ENCODE measurements at places on chromosomes 11 and 22.

GRCh38 chr22:32746732-32747131, 54.8 kb upstream of the TIMP3 start:
- no peak for DNase-seq

- no peak for DNase-seq
Measured at GRCh38 chr22:48256776-48257684, 1494.6 kb downstream of the TBC1D22A start.

GRCh38 chr11:14390669-14391068, 31.7 kb upstream of the RRAS2 start:
- no peak for DNase-seq

GRCh38 chr11:47589118-47589517, 2.6 kb downstream of the FAM180B start:
- no peak for DNase-seq

DNA sequence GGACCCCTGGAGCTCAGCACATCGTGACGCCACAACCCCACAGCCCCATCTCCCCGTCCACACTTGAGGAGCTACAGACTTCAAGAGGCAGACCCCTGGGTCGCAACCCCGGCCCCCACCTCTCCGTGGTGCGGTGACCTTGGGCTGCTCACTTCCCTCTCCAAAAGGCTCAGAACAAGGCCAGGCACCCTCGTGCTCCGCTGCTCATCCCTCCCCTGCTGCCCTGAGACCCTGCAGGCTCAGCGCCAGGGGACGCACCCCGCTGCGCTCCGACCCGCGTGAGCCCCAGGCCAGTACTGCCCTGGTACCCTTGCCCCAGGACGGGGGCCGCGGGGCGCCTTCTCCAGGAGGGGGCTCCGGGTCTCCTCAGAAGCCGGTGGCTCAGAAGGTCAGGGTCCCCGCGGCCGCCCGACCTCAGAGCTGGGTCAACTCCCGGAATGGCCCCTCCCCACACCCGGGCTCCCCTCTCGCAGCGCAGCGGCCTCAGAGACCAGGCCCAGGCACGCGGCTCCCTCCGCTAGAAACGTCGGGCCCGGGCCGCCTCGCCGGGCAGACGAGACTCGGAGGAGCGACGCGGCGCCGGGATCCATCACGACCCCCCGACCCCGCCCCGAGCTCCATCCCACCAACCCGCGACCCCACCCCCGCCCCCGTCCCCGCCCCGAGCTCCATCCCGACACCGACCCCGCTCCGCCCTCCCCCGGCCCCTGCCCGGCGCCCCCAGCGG, 563 bp downstream of the GATD1 start:
- DNase-seq: peak; percentile 52

DNA sequence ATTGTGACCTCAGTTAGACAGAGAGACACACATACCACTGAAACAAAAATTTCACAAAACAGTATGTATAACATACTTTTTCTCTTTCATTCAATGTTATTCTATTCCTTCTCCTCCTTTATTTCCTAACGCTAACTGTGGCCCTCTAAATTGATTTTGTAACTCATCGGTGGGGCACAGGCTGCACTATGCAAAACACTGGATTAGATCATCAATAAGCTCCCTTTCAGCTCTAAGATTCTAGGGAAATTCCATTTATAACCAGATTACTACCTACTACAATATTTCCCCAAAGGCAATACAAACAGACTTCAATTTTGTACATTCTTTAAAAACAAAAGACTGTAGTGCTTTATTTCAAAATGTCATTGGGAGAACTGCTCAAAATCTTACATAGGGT, 6.1 kb downstream of the FJX1 start:
- no peak for DNase-seq

All from KBM-7 (cell line).